ENCODE measurements at places on chromosomes 2 and 18.
A peak's percentile ranks its signal among the peaks of the same experiment; 100 is the strongest.

GRCh38 chr18:49692906-49693716 lies 120.2 kb downstream of the ACAA2 start:
- no peak for DNase-seq

DNA sequence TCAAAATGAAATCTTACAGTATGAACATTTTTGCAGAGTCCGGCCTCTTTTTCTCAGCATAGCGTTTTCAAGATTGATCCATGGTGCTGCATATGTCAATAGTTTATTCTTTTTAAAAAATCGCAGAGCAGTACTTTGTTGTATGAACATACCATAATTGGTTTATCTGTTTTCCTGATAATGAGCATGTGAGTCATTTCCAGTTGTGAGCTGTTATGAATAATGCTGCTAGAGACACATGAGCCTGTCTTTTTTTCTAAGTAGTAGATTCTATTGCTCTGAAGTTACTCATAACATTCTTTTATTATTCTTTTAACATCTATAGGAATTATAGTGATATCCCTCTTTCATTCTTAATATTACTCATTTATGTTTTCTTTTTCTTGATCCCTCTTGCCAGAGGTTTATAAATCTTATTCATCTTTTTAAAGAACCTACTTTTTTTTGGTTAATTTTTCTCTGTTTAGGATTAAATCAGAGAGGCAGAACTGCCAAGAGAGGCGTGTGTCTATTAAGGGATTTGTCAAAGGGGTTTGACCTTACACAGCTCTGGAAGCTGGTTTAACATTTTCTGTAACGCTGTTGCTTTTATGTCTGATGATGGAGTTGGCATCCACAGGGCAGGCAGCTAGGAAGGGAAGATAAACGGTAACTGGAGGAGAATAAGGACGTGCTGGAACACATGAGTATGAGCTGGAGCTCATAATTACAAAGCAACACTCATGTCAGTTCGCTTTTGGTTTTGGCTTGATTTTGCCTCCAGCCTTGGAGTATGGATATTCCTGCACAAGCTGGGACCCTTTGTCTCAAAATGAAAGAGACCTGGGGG lies 47.4 kb downstream of the MGAT5 start:
- DNase-seq = no peak

DNA sequence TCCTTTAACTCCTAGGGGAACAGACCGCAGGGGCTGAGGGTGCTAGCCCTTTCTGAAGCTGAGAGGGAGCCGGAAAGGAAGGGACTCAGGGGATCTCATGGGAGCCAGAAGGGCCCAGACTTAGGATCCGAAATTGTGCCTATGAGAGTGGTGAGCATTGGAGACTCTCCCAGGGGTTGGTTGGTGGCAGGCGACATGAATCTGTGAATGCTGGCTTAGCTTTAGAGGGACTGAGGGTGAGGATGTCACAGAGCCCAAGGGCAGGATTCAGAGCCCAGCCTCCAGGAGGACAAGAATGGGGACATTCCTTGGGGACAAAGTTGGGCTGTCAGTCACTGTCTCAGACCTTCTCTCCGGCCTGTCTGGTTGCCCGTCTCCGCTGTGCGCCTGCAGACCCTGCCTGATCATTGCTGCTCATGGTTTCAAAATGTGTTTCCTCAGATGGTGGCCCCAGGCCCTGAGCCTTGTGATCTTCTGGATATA lies 17.5 kb downstream of the GNLY start:
- DNase-seq = no peak

DNA sequence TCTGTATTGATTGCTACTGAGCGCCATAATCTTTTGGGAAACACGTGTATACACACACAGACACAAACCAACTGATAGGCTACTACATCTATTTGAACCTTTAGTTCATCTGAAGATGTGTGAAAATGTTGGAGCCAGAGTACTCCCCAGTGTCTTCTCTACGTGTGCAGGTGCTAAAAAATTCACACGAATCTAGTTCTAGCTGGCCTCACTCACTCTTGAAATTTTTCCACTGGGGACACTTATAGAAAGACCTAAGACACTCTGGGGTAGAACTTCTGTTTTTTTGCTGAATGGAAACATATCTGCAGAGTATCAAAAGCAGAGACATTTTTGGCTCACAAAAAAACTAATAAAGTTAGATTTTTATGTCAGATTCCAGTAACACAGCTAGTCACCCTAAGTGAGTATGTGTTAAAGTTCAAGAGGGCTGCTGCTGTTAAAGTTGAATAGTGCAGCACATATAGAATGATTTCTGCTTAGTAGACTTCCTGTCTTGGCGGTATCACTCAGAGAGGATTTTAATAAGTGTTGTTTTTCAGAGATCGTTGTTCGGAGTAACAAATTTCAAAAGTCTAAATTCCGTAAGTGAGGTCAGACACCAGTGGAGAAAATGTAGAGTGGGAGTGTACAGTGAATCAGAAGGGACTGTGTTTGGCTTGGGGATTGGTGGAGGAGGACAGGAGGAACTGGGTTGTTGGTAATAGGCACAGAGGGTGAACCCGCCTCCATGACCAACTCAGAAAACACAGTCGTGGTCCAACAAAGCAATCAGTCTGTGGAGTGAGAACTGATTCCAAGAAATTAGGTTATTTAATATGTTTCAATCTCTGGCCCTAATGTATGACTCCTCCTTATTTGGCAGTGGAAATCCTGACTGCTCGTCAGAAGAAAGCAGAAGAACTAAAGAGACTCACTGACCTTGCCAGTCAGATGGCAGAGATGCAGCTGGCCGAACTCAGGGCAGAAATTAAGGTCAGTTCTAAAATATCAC lies 43.1 kb downstream of the KCTD18 start:
- peak; percentile 32 for DNase-seq

GRCh38 chr2:241558532-241559322 lies at the start of gene BOK:
TSS of gene BOK (plus strand) at chr2:241558745. CDS start at chr2:241559484, 739 bp downstream.
- DNase-seq = peak; percentile 25

- no peak for DNase-seq
Observed at GRCh38 chr2:38713338-38713737, 37.8 kb downstream of the SRSF7 start.

- DNase-seq = no peak
Observed at GRCh38 chr2:231939022-231939421, 12.8 kb upstream of the NPPC start.

DNA sequence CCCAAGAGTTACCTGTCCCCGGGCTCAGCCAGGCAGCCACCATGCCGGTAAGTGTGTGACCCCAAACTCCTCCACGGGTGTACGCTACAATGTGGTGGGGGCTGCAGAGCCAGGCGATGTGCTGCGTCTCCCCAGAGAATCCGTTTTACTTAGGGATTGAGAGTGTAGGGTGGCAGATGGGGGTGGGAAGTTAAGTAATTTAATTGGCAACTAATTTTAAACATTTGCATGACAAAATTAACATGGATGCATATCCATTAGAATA lies 26.6 kb upstream of the RPL31 start:
- no peak for DNase-seq

- DNase-seq = no peak
Observed at GRCh38 chr18:28127763-28128658, 48.9 kb downstream of the CDH2 start.

- no peak for DNase-seq
Observed at GRCh38 chr2:30147196-30147714, 448 bp downstream of the YPEL5 start.

- DNase-seq = no peak
Observed at GRCh38 chr18:25612466-25612865, 260.5 kb upstream of the ZNF521 start.

Data from activated T-cell treated with anti-CD3 and anti-CD28 coated beads, Interleukin-2, amount 50 U/mL, for 1 hour (primary cell).